ENCODE measurements at places on chromosomes 7 and 10.

DNA sequence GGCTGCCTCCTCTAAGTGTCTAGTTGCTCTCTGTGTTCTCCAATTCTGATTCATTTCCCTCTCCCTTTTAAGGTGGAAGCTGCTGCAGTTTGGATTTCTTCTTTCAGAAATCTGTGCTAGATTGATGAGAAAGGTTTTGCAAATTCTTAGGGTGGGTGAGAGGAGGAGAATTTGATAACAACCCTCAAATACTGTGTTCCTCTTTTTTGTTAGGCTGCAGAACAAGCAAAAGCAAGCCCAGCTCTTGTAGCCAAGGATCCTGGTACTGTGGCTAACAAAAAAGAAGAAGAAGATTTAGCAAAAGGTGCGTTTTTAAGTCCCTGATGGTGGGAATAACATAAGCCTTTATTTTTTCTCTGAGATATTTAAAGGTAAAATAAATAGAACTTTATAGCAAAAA lies 49.1 kb downstream of the STAM start:
- DNase-seq: no peak

- DNase-seq: no peak
These were observed 120.0 kb downstream of the SGMS1 start for GRCh38 chr10:50503661-50504320.

GRCh38 chr10:103445767-103446567 lies 6.2 kb downstream of the CALHM2 start:
- no peak for DNase-seq

GRCh38 chr10:89659143-89660131 lies 14.4 kb upstream of the PANK1 start:
- no peak for DNase-seq

GRCh38 chr7:157122800-157123495 lies 15.8 kb upstream of the UBE3C start:
- DNase-seq: no peak

DNA sequence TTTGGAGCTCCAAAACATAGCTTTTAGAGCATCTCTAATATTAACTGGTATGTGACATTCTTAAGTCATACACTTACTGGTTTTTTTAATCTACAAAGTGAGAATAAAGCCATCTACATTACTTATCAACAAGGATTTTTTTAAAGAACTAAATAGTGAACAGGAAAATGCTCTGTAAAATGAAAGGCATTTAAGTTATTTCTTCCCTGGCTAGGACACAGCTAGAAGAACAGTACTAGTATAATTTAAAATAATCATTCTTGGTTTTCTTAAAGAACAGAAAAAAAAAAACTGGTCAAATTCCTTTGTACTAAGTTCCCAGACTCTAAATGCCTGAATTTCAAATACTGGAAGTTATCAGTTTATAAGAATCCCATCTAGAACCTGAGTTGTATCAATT lies 139.5 kb downstream of the SRPK2 start:
- no peak for DNase-seq

Data from activated gamma-delta T cell (primary cell).